ENCODE measurements at places on chromosomes 11 and 22.

DNA sequence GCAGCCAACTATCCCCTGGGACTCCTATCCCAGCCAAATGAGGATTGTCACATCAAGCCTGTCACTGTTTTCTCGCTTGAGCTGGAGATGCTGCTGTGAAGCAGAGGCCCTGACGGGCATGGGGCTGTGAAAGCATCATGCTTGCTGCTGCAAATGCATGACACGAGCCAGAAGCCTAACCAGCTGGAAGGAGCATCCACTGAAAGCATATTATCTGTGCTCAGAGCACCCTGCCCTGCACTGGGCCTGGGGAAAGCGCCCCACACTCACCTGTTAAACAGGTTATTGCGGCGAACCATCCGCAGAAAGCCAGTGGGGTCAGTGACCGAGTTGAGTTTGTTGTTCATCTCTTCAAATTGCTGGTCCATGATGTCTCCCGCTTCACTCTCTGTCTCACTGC lies 110.9 kb upstream of the PITPNB start:
- no peak for DNase-seq

DNA sequence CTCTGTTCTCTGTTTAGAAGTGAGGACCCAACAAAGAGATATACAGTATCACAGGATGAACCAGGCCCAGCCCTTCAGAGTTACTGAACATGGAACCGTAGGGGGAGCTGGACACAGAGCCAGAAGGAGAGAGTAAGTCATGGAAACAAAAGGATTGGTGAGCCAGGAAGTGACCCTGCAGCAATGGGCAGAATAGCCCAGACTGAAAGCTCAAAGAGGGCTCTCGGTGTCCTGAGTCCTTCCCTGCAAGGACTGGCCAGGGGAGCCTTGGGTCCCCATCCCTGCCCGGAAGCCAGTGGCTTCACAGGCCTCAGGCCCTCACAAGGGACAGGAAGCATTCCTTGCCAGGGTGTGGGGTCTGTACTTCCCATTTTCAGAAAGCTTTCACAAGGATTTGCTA lies 150.6 kb downstream of the SPATA19 start:
- no peak for DNase-seq

DNA sequence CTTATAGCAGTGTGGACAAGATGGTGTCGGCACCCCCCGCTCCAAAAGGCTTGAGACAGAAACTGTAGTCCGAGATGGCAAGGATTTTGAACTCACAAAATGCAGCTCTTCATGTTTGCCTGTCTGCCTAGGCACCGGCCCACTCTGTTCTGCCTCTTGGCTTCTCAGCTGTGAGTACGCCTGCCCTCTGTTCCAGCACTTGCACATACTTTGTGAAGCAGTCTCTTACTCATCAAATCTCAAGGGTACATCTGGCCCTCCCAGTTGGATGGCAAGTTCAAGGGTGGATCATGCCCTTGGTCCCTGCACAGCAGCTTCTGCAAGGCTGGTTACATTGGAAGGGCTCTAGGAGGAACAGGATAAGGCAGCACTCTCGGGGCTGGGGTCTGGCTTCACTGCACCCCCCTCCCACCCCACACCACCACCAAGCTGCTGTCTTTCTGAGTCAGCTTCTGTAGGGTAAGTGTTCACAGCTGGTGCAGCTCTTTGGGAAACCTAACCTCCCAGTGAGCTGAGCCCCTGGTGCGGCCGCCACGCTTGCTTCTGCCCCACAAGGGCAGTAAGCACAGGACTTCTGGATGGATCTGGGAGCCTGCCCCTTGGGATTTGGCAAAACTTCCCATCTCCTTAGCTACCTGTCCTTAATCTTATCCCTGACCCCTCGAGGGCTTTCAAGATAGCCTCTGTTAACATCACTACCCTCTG lies 37.2 kb downstream of the FAM83F start:
- DNase-seq, result no peak

GRCh38 chr22:31935961-31936635 lies 8.2 kb upstream of the YWHAH start:
- DNase-seq, result no peak

- no peak for DNase-seq
Measured at GRCh38 chr11:119051440-119052162, 5.4 kb downstream of the HYOU1 start.

GRCh38 chr11:72070491-72070890 lies 9.9 kb downstream of the NUMA1 start:
- DNase-seq, result no peak

DNA sequence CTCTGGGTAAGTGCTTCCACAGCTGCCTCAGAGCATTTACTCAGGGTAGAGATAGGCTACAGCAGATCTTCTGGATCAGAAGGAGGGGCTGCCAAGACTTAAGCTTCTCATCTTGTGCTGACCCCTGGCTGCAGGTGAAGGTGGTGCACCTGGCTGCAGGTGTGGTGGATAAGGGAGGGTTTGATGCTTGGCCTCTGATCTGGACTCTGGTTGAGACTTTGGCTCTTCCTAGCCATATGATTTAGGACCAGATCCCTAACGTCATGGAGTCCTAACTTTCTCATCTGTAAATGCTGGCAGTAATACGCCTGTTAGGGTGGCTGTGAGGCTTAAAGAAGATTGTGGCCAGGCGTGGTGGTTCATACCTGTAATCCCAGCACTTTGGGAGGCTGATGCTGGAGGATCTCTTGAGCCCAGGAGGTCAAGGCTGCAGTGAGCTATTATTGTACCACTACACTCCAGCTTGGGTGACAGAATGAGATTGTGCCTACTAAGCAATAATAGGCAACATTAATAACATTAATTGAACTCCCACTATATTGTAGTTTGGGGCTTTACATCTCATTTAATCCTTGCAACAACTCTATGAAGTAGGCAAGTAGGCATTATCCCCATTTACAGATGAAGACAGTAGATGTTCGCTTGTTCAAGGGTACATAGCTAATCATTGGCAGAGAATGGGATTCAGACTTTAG lies 10.7 kb downstream of the DTX4 start:
- DNase-seq, result no peak

DNA sequence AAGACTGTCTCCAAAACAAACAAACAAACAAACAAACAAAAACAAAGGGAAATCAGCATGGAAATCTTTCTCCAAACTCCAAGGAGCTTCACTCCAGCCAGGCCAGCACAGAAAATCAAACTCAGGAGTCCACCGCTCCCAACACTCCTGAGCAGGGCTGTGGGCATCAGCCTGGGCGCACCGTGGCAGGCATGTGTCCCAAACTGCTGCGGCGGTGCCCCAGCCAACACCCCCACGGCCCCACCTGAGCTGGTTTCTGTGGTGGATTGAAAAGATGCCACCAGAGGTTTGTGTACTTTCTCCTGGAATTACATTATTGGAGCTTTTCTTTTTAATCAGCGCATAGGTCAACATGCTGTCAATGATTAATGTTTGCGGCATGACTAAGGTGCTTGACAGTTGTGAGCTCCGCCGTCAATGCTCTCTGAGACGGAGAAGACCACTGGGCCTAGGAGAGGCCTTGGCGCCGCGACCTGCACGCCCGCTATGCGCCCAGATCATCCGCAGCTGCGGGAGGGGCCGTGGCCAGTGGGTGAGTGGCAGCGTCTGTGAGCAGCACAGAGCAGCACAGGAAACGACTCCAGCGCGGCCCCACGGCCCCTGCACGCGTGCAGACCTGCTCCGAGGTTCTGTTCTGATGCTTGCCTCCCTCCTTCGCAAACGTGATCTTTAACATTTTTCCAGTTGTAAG lies 18.1 kb downstream of the DRD4 start:
- DNase-seq, result no peak

GRCh38 chr11:63144121-63144520 lies at the start of gene SLC22A24:
SLC22A24 (minus strand) TSS chr11:63144221; CDS start chr11:63143779, 442 bp downstream.
- no peak for DNase-seq
